CD14-positive monocyte (primary cell): ENCODE measurements at places on chromosomes 3 and 15. TPM values are rescaled to one million over a fixed set of nuclear protein-coding genes. Genes with fewer than 3 reads are reported as not detected.

Gene NOX5
- not detected in 2 replicates for polyA plus RNA-seq

Gene GNAT1
- polyA plus RNA-seq, result not detected

Gene ABI3BP
- polyA plus RNA-seq, result not detected

Gene SAXO2
- not detected for polyA plus RNA-seq

Gene IMPG2
- polyA plus RNA-seq, result not detected

Gene NR1I2
- polyA plus RNA-seq, result 0.06 and 0.07 TPM in 2 replicates

Gene KY
- polyA plus RNA-seq, result 0.03 TPM in 1 of 2 replicates, not detected in the other

Gene TRMT10C
- polyA plus RNA-seq, result 14.6 TPM

Gene CMTM7
- polyA plus RNA-seq, result 100 and 150 TPM in 2 replicates

Gene TRIM71
- 0.18 and 0.33 TPM in 2 replicates for polyA plus RNA-seq

Gene SAMD7
- not detected for polyA plus RNA-seq

Gene RAD51
- polyA plus RNA-seq, result not detected

Gene SI
- not detected in 2 replicates for polyA plus RNA-seq

Gene HHLA2
- polyA plus RNA-seq, result 0.13 TPM

Gene ADAMTS9
- not detected for polyA plus RNA-seq

Gene PRKCD
- polyA plus RNA-seq, result 158 TPM

Gene UBE2Q2
- 20.9 TPM for polyA plus RNA-seq

Gene FBXL2
- polyA plus RNA-seq, result not detected

Gene GOLGA6L4
- polyA plus RNA-seq, result not detected

Gene FRMD5
- not detected in 2 replicates for polyA plus RNA-seq

Gene PCSK6
- 0.05 TPM for polyA plus RNA-seq

Gene SYNM
- polyA plus RNA-seq, result not detected

Gene TMIE
- polyA plus RNA-seq, result 0.23 TPM in 1 of 2 replicates, not detected in the other

Gene SNX4
- polyA plus RNA-seq, result 5.4 and 6.8 TPM in 2 replicates

Gene GPR176
- polyA plus RNA-seq, result not detected

Gene MCF2L2
- 0.13 TPM for polyA plus RNA-seq

Gene SGO1
- polyA plus RNA-seq, result 0.42 TPM

Gene SOX2
- not detected for polyA plus RNA-seq

Gene FSIP1
- polyA plus RNA-seq, result 0.48 TPM

Gene ALDH1A3
- not detected in 2 replicates for polyA plus RNA-seq

Gene STARD9
- not detected for polyA plus RNA-seq

Gene C2CD4B
- not detected for polyA plus RNA-seq

Gene ENTPD3
- not detected for polyA plus RNA-seq

Gene UPK1B
- polyA plus RNA-seq, result not detected

Gene GABRR3
- not detected for polyA plus RNA-seq

Gene CHRM5
- not detected in 2 replicates for polyA plus RNA-seq

Gene THRB
- not detected for polyA plus RNA-seq

Gene C3orf85
- polyA plus RNA-seq, result not detected

Gene TMEM266
- not detected in 2 replicates for polyA plus RNA-seq

Gene GRAMD2A
- not detected for polyA plus RNA-seq

Gene ALDH1L1
- not detected in 2 replicates for polyA plus RNA-seq

Gene SLCO2A1
- polyA plus RNA-seq, result not detected

Gene CRABP1
- polyA plus RNA-seq, result not detected

Gene SLC22A14
- polyA plus RNA-seq, result 0.08 and 0.45 TPM in 2 replicates

Gene ADAMTS7
- polyA plus RNA-seq, result not detected

Gene DCP1A
- polyA plus RNA-seq, result 10.4 and 11.9 TPM in 2 replicates

Gene SLC12A8
- 0.23 TPM for polyA plus RNA-seq

Gene RPL32
- 1,052 TPM for polyA plus RNA-seq

Gene COX5A
- polyA plus RNA-seq, result 498 TPM
